ENCODE measurements at places on chromosomes 6 and 20.

DNA sequence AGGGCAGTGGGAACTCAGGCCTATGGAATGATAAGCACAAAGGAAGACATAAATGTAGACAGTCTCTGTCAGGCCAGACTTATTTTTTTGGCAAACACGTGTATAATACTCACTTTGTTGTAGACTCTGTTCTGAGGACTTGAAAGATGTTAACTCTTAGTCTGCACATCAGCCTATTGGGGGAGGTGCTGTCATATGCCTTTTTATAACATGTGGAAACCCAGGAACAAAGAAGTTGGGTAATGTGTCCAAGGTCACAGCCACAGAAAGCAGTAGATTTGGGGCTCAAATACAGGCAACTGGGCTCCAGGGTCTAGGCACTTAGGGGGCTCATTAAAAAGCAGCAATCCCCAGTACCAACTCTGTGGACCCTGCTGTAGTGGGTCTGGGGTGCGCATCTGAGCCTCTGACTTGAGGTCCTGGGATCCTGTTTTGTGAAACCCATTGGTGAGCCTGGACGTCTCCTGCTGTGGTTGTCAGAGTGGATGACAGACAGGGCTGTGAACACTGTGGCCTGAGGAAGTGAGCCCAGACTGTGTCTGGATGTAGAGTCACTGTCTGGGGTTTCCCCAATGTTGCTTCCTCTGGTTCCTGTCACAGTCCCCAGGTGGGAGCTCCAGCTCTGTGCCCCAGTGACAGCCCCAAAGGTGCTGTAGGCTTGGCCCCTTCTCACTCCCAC lies 50.0 kb downstream of the CDH26 start:
- no peak for DNase-seq

- DNase-seq = no peak
These were observed 182.2 kb downstream of the FARS2 start for GRCh38 chr6:5443491-5443890.

GRCh38 chr6:25165177-25165576 lies 114.0 kb upstream of the CARMIL1 start:
- no peak for DNase-seq

- no peak for DNase-seq
These were observed 498.9 kb downstream of the BCKDHB start for GRCh38 chr6:80605165-80605989.

GRCh38 chr6:111957623-111958315 lies 84.5 kb upstream of the FYN start:
- DNase-seq = no peak

DNA sequence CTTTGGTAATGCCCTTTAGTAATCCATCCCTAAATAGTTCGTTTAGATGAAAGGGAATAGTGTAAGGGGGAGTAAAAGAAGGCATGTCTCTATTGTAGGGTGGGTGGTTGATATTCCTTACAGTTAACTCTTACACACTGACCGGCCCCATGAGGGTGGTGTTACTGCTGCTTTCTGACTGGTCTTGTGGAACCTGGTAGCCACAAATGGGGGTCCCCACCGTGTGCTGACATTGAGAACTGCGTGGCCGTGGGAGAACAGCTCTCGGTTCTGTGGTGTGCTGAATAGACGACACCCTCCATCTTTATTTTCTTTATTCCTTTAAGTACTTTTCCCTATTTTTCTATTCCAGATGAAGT lies 19.3 kb downstream of the MRAP2 start:
- DNase-seq = no peak

DNA sequence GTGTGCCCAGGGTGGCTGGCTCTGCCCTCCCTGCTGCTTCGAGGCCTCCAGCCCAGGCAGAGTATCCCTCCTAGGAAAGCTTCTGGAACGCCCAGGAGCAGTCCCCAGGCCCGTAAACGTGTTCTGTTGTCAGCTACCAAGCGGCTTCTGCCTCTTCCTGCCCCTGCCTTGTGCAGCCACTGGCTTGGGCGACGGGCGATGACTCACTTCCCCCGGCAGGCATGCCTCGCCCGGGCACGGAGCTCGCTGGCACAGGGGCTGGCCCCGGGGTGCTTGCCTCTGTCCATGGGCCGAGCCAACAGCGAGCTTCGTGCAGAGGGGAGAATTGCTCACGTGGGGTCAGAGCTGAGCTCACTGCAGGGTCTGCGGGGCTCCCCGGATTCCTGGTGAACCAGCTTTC lies 86.7 kb upstream of the THBS2 start:
- DNase-seq = no peak

DNA sequence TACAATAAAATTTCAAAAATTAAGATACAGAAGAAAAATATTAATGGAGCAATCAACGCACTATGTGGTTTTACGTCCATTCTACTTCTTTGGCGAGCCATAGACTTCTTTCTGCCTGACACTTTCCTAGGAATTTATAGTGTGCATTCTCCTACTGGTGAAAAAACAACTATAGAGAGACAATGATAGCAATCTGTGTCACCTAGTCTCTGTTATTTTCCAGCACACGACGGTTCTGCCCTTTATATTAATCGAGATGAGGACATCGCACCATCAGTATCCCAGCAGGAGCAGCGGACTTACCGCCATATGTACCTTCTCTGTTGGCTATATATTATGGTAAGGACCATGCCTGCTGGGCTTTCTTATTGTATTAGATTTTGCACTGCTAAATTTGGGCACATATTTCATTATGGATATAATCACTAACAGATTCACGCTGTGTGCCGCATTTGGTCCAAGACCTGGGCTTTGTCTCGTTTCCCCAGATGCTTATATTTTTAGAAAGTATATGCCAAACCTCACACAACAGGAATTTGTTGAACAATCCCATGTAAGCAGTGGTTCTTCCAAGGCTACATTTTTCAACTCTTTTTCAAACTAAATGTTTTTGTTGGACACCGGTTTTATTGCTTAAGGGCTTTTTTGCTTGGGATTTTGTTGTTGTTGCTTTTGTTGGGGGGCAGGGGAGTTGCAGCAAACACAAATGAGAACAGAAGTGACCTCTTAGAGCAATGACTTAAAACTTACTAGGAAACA lies 166.4 kb downstream of the ADAT2 start:
- peak; percentile 33 for DNase-seq

DNA sequence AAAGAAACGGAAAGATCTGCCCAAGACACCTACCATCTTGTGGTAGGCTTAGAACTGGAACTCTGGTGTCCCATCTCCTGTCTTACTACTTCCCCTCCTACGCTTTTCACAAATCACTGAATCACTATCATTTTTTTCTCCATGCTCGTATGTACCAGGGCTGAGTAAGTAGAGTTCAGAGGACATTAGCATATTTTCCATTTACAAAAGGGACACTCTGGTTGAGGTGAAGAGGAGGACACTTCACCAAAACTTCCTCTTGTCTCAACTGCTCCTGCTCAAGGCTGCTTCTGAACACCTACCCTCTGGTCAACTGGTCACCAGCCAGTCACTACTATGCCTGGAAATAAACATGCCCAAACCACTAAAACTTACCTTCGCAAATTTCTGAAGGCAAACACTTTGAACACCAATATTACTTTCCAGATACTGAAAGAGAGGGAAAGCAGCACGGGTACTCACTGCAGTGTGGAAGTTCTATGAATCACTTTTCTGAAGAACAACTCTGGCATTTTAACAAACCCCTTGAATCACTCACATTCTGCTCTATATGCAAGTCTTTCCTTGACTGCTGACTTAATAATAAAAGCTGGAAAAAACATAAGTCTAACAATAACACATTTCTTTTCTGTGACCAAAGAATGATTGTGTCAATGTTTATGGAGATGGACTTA lies 123.3 kb downstream of the INSM1 start:
- no peak for DNase-seq

GRCh38 chr6:7446619-7447325 lies 57.2 kb downstream of the RIOK1 start:
- no peak for DNase-seq

DNA sequence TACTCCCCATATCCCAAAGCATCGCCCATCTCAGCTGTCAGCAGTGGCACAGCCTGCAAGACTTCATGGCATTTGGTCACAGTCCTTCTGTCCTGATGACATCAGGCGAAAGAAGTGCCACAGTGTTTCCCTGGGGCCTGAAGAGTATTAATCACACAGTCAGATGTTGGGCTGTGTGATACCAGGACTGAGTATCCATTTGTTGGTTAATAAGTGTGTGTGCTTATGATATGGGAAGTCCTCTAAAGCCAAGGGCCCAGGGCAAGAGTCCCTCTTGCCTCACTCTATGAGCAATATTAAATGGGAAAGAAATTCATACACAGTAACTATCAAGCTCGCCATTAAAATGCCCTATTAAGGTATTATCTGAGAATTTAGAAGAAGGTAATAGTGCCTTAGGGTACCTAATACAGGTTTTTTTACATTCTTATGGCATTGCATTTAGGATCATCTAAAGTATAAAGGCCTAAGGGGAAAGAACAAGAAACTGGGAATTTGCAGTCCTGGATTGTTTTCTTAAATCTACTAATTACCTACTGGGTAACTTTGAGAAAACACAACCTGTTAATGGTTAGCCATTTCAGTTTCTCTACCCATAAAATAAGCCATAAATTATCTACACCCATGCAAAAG lies 204.1 kb upstream of the PREP start:
- DNase-seq = no peak

- DNase-seq = no peak
These were observed 147.8 kb downstream of the EYA2 start for GRCh38 chr20:47042464-47042863.

- DNase-seq = no peak
These were observed 32.3 kb upstream of the SULF2 start for GRCh38 chr20:47817573-47817972.

GRCh38 chr20:59777331-59777725 lies 156.1 kb downstream of the SYCP2 start:
- DNase-seq = no peak

- DNase-seq = no peak
These were observed 172.2 kb downstream of the AIG1 start for GRCh38 chr6:143232849-143233248.

DNA sequence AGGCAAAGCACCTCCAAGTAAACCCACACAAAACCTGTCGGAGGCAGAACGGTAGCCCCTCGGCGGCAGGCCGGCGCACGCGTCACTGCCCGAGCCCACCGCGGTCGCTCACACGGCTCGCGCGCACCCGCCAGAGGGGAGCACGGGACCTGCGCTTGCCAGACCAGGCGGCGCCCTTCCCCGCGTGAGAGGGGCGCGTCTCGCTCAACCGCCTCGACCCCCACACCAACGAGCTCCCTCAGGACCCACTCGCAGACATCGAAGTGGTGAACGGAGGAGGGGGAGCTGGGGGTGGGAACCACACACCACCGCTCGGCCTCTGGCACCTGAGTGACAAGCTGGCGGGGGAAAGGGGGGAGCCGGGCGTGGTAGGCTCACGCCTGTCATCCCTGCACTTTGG lies 1513.4 kb upstream of the DEFB115 start:
- no peak for DNase-seq

DNA sequence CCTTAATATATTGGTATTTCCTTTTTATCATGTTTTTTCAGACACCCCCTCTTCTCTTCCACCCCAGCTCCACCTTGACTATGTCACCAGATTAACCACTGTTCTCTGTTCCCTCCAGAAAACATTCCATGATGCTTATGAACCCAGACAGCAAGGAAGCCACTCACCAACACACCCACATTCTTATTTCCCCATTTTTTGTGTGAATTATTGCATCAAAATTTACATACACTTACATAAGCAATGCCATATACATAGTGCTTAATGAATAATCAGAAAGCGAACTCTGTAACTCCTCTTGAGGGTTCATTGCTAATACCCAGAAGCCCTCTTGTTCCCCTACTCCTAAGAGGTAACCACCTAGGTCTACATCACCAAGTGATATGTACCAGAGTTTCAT lies 182.3 kb upstream of the CDYL start:
- no peak for DNase-seq

DNA sequence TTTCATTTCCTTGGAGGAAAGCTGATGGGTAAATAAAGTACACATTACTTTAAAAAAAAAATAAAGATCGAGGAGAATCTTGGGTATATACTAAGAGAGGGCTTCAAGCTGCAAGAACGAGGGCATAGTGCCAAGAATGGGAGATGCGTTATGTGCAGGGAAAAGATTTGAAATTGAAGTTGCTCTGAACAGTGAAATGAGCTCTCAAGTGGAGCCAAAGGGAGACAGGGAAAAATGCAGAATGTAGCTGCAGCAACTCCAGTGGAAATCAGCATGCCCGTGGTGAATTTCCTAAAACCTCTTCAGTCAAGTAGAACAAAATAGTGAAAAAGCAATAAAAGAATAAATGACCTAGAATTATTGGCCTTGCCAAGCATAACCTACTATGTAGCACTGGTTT lies 11.4 kb upstream of the COL9A1 start:
- no peak for DNase-seq

- no peak for DNase-seq
These were observed 376.1 kb downstream of the UTRN start for GRCh38 chr6:144661116-144661806.

DNA sequence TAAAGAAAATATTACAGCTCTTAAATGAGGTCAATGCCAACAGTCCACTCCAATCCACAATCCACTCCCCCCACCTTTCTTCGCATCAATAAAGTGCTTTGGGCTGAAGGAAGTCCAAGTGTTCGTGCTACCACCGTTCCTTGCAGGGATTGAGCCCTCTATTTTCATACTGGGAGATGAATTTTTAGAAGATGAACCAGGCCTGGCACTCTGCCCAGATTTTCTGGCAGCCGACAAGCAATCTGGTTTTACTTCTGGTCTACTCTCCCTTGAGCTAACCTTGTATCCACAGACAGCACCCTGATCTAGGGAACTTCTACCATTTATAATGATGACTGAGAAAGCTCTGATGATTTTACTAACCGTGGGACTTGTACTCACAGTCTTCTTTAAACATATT lies 72.3 kb downstream of the BTBD9 start:
- DNase-seq = peak; percentile 75

- DNase-seq = no peak
These were observed 213.9 kb downstream of the KCNQ5 start for GRCh38 chr6:72835749-72836148.

DNA sequence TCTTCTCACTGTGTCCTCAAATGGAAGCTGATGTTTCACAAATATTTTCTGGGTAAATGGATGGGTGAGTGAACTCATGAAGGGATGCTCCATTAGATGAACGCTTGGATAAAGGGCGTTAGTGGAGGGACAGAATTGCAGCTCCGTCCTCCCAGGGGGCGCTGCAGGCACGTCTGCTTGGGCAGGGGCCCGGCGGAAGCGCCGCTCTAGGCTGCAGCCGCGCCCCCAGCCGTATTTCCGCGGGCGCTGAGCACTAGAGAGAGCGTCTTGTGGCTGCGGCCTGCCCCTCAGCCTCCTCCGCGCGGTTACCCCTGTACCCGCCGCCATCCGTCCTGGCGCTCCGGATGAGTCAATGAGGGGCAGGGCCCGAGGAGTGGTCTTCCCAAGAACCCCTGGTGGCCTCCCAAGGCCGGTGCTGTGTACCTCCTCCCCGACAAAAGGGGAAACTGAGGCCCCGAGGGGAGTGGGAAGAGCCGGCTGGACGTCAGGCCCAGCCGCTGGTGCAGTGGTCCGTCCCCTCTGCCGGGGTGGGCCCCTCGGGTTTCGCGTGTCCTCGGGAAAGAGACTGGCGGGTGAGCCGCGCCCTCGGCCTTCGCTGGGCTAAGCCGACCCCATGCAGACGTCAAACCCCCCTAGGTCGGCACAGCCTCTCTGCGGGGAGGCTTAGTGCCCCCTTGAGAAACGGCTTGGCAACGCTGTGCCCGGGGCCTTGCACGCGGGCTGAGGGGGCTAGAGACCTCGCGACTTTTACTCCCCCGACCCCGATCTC lies 11.5 kb upstream of the SNHG17 start:
- DNase-seq = peak; percentile 94

GRCh38 chr6:13066050-13066449 lies 262.3 kb downstream of the TBC1D7 start:
- no peak for DNase-seq

- no peak for DNase-seq
These were observed 114.7 kb downstream of the NFATC2 start for GRCh38 chr20:51427651-51428291.

Data from femur (tissue), 1 donor.